ENCODE measurements at places on chromosomes 6 and 20.
A peak's percentile ranks its signal among the peaks of the same experiment; 100 is the strongest.

- DNase-seq: no peak
These were observed 109.4 kb downstream of the SYNDIG1 start for GRCh38 chr20:24578567-24579415.

DNA sequence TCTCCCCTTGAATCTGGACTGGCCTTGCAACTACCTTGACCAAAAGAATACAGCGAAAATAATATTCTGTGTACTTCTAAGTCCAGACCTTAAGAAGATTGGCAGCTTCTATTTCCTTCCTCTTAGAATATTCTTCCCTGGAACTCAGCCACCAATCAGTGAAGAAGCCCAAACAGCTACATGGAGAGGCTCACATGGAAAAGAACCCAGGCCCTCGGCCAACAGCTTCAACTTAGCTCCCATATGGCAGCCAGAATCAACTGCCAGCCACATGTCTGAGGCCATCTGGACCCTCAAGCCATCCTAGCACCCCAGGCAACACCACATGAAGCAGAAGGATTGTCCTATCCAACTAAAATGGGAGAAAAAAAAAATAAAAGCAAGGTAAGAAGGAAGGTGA is 178.8 kb downstream of the IBTK start:
- no peak for DNase-seq

DNA sequence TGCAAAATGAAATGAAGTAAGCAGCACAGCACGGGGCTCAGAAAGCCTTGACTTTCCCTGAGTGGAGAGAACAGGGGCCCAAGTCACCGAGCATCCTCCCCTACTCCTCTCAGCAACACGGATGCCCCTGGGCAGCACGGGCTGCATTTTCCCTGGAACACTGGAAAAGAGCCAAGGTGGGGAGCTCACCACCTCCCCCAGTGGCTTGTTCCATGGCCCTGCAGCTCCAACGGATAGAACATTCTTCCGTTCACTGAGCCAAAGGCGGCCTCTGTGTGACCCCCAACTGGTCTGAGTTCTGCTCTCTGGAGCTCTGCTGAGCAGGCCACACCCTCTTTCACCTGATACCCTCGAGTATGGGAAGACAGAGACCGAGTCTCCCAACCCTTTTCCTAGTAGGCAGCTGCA is 20.8 kb upstream of the EMILIN3 start:
- no peak for DNase-seq

DNA sequence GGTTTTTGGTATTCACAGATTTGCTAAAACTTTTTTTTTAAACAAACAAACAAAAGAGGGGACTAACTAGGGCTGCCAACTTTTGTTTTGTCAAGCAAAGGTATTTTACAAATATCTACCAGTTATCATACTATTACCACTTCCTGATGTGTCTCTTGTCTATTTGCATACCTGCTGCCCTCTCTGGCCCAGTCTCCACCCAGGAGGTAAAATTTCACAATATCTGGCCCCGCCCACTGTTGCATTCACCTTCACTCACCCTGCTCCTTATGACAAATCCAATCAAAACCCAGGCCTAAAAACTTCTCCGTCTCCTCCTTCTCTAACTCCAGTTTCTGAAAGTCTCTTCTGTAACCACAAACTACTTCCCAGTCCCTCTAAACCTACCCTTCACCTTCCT is 82.2 kb downstream of the TRERF1 start:
- DNase-seq: peak; percentile 21

GRCh38 chr6:118333772-118334171 is 214.3 kb upstream of the PLN start:
- DNase-seq: no peak

DNA sequence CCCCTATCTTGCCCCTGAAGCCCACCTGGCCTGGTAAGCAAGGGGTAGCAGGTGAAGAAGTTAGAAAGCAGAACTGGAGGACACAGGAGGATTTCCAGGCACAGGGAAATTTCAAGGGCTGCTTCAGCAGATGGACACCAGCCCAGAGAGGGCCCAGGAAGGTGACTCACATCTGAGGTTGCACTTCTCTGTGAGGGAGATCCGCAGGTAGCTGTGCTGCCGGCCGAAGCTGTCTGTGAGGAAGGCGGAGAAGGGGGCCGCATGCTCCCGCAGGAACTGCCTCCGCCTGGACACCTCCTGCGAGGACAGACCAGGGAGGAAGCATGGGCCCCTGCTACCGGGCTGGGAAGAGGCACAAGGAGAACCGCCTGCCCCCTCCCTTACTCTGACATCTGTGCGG is 7.1 kb downstream of the MOCS1 start:
- DNase-seq: no peak

DNA sequence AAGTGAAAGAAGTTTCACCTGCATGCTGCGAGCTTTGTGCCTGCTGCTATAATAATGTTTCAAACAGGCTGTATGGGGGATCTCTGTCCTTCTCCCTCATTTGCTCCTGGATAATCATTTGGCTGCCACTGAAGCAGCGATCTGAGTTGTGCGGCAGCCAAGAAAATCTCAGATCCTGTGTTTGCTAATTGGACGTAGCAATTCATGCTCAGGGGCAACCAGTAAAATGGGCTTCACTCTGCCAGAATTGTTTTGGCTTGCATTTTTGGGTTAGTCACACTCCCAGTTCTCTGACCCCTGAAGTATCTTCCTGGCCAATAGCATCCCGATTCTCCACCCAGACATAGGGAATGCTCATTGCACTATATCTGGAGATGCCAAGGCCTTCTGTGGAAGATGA is 13.7 kb upstream of the STXBP5 start:
- DNase-seq: no peak

DNA sequence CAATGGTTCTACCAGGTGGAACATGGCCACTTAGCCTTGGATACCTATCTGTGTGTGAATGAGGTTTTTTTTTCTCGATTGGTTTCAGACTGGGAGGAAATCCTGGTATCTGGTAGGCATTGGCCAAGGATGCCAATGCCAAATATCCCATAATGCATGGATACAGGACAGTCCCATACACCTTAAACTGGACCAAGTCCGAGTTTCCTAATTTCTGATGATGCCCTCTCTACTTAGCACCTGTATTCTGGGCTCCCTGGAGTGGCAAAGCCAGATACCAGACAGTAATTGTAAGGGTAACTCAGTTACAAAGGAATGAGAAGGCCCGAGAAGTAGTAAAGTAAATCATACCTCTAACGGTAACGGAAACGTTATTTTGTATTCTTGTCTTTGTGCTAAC is 17.9 kb downstream of the SNX5 start:
- no peak for DNase-seq

GRCh38 chr6:160447350-160447749 is 99.2 kb downstream of the SLC22A3 start:
- DNase-seq: no peak

DNA sequence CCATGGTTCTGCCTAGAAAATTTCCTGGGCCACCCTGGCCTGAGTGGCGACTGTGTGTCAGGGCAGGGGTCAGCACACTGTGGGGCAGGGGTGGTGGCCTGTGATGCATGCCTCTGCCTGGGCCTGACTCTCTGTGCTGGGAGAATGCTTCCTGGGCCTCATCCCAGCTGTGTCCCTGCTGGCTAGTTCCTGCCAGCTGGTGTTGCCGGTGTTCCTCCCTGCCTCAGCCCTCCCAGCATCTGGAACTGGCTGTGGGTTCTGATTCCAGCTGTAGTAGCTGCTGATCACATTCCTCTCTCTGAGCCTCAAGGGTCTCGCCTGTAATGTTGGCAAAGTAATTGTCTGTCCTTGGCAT is 101.5 kb downstream of the SYCP2 start:
- no peak for DNase-seq

GRCh38 chr6:79898076-79898475 is 49.3 kb downstream of the ELOVL4 start:
- no peak for DNase-seq

GRCh38 chr6:126897758-126898157 is 220.7 kb upstream of the RSPO3 start:
- no peak for DNase-seq

GRCh38 chr6:152478377-152479010 is 158.7 kb downstream of the SYNE1 start:
- no peak for DNase-seq

DNA sequence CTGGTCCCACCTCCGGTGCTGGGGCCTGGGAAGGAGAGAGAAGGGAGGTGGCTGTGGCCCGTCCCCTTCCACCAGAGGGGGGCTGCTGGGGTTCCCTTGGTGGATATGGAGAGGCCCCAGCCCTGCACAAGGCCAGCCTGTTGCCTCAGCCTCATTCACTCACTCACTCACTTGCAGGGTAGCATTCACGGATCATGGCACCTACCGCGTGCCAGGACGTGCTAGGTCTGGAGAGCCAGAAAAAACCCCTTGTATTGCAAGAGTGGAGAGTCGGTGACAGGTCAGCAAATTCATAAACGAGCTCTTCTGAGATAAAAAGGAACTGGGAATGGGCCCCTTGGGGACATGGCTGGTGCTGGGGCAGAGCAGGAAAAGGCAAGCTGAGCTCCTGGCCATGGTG is 6.4 kb upstream of the ZBTB46 start:
- DNase-seq: no peak

DNA sequence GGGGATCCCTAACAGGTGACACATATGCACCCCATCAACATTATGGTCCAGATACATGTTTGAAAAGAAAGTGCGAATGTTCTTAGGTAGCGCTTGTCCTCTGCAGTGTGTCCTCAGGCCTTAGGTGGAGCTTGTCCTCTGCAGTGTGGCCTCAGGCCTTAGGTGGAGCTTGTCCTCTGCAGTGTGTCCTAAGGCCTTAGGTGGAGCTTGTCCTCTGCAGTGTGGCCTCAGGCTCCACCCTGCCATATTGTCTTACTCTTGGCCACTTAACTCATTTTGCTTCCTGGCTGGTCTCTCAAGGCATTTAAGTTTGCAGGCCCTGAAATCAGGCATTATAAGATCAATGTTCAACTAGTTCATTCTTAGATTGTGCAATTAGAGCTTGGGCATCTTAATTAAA is 74.7 kb upstream of the SCP2D1 start:
- DNase-seq: no peak

GRCh38 chr20:31578448-31579138 is 26.5 kb upstream of the ID1 start:
- DNase-seq: no peak

GRCh38 chr6:8940356-8940755 is 505.0 kb upstream of the SLC35B3 start:
- DNase-seq: no peak

Data from CD4-positive, alpha-beta T cell treated with Interferon gamma for 1 hour (primary cell).